Anterior cingulate cortex (tissue), 58 donors: ENCODE measurements at places on chromosomes 7 and 10.

- DNase-seq, result no peak
Observed at GRCh38 chr7:104357166-104357565, 28.8 kb downstream of the LHFPL3 start.

- no peak for DNase-seq
Observed at GRCh38 chr10:78299851-78300468, 266.3 kb downstream of the RPS24 start.

GRCh38 chr7:125090596-125090995 is 161.0 kb upstream of the POT1 start:
- DNase-seq, result no peak

DNA sequence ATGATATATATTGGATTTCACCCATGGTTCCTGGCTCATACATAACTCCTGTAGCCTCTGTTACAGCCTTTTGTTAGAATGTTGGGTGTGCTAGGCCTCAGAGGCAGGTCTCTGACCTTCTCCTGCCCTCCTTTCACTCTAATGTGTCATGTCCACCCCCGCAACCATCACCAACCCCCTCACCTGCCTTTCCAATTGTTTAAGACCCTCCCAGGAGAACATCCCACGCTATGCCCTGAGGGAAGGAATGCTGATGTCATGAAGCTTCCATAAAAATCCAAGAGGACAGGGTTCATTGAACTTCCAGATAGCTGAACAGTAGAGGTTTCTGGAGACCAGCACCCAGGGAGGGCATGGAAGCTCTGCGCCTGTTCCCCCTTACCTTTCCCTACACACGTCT is 30.8 kb upstream of the C10orf67 start:
- DNase-seq, result no peak
